Activated CD8-positive, alpha-beta memory T cell treated with anti-CD3 and anti-CD28 coated beads for 1 hour (primary cell): ENCODE measurements at places on chromosomes 7 and 10.

- DNase-seq: no peak
Observed at GRCh38 chr10:10587744-10588393, 429.8 kb upstream of the CELF2 start.

- no peak for DNase-seq
Observed at GRCh38 chr10:96324447-96324846, 20.2 kb downstream of the DNTT start.

GRCh38 chr10:86203162-86203905, 163.3 kb downstream of the GRID1 start:
- DNase-seq: no peak

DNA sequence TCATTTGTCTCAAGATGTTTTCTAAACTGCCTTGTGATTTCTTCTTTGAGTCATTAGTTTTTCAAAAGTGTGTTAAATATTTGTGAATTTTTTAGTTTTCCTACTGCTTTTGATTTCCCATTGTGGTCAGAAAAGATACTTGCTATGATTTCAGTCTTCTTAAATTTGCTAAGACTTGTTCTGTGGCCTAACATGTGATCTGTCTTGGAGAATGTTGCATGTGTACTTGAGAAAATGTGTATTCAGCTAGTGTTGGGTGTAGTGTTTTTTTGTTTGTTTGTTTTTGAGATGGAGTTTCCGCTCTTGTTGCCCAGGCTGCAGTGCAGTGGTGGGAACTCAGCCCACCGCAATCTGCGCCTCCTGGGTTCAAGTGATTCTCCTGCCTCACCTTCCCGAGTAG, 28.6 kb downstream of the BMPR1A start:
- no peak for DNase-seq

DNA sequence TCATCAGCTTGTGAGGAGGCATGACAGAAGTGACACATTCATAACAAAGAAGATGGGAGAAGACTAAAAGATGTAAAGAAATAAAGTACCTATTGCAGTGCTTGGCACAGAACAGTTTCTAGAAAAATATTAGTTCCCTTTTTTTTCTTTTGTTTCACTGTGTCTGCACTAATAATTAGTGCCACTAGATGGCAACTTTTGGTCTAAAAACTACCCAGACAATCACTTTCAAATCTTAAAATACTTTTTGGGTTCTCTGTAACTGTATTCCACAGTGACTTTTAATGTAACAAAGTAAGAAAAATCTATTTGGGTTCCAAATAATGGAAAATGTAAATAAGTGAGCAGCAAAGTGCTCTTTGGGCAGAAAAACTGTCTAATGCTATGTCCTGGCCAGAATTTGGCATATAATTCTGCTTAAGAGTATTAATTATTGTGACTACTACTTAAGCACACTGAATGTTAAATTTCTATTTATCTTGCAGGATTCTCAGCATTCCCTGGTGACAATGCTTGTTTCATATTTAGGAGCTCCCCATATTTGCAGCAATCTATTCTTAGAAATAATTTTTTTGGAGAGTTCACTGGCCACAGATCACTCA, 134.8 kb upstream of the KIF5B start:
- no peak for DNase-seq

GRCh38 chr10:14010101-14010558, 320.6 kb downstream of the FRMD4A start:
- no peak for DNase-seq

GRCh38 chr10:77630507-77630848, 7.1 kb downstream of the KCNMA1 start:
- DNase-seq: no peak

DNA sequence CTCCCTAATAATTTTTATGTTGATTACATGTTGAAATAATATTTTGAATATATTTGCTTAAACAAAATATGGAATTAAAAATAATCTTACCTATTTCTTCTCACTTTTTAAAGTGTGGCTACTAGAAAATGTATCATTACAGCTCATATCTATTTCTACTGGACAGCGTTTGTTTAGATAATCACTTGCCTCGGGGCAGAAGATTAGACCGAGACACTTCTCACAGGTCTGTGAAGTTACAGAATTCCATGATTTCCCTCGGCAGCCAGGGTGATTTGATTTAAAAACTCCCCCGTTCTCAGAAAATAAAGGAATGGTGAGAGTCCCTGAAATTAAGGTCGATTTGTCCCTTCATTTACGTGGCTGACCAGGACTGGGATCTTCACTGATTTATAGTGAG, 162.5 kb downstream of the DGKI start:
- DNase-seq: no peak

DNA sequence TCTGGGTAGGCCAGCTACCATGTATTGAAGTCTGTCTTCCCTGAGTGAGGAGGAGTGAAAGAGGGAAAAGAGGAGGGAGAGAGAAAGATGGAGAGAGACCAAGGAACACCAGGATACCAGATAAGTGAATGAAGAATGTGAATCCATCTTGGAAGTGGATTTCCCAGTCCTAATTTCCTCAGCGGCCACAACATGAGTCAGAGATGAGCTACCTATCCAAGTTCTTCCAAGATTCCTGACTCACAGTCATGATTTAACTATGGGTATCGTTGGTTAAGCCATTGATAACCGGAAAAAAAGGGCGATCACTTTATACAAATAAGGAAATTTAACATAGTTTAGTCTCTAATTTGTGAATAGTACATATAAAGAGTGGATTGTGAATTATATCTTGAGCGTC, 561.8 kb downstream of the ATRNL1 start:
- no peak for DNase-seq

DNA sequence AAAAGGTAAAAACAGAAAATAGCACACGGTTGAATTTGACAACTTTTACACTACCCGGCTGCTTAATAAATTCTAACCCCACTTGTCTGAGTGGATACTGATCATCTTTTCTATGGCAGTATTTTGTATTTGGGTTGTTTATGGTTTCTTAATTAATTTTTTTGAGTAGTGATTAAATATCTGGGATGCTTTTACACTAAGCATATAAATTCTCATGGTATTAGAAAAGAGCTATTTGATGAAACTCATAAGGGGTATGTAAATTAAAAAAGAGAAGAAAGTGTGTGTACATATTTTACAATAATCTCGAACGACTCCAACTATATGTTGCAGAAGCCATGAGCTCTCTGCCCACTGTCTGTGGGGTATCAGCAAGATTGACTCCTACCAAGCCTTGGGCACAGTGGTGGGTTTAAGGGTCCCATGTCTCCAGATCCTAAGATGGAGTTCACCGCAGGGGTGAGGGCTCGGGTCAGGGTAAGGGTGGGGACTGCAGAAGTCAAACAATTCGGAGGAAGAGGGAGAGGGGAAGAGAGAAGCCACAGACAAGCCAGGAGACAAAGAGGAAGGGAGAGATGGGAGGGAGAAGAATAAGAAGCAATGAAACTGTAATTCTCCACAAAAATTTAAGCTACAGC, 7.6 kb upstream of the HOXA13 start:
- no peak for DNase-seq

DNA sequence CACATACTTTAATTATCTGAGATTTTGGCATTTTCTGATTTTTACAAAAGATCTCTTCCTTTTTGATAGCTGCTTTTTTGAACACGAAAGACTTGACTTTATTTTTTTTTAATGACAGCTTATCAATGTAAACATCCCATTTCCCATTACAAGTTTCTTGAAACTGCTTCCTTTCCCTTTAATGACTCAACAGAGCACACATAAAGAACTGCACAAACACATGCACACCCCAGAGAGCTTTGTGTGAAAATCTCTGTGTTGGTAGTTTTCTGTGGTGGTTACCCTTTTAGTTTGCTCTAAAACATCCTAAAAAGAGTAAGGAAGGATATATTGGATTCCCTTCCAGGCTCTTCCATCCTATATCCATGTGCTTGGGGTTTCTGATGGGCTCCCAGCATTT, 125.1 kb upstream of the ZNF32 start:
- DNase-seq: no peak

GRCh38 chr7:153943861-153944260, 108.3 kb upstream of the DPP6 start:
- no peak for DNase-seq

GRCh38 chr7:156374335-156374734, 266.2 kb upstream of the RNF32 start:
- DNase-seq: no peak

DNA sequence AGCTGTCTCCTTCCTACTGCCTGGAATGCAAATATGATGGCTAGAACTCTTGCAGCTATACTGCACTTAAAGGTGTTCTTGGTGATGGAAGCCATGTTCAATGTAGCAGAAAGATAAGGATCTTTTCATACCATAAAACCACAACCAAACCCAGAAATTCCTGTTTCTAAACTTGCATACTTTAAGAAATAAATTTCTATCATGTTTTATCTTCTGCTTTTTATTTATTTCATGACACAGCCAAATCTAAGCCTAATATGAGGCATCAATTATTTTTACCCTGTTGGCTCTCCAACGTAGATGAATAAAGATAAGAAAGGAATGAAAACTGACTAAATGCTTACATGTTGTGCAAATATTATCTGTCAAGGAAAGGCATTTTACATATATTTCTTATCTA, 224.1 kb downstream of the DOCK4 start:
- DNase-seq: no peak

DNA sequence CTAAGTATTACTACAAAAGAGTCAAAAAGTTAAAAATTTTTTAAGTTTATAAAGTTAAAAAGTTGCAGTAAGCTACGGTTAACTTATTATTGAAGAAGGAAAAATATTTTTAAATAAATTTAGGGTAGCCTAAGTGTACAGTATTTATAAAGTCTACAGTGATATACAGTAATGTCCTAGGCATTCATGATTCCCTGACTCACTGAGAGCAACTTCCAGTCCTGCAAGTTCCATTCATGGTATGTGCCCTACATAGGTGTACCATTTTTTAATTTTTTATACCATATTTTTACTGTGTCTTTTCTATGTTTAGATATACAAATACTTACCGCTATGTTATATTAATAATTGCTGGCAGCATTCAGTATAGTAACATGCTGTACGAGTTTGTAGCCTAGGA, 92.3 kb downstream of the CTNNA3 start:
- DNase-seq: no peak

- no peak for DNase-seq
Observed at GRCh38 chr10:133616371-133617130, 10.0 kb downstream of the FRG2B start.

DNA sequence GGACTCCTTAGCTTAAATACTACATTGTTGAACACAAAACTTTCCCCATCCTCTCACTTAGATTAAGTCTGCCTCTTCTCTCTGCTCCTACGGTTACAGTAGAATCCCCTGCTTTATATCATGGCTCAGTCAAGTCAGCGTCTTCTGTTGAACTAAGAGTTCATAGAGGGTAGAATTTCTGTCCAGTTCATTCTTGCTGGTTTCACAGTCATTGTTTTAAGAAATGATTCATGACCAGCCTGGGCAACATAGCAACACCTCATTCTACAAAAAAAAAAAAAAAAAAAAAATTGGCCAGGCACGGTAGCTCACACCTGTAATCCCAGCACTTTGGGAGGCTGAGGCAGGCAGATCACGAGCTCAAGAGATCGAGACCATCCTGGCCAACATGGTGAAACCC, 3.7 kb upstream of the ZFYVE27 start:
- DNase-seq: no peak

DNA sequence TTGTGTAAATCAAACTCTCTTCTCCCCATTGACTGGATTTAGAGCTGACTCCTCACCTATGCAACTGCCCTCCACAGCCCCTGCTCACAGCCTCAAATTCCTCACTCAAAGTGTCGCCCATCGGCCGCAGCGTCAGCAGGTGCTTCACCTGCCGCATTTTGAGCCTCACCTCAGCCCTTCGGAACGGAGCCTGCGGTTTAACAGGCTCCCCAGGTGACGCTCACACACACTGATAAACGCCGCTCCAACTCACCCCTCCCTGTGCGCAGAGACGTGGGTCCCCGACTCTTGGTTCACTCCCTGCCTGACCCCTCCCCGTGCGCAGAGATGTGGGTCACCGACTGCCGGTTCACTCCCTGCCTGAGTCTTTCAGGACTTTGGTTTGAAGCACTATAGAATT, 57.1 kb downstream of the CARD11 start:
- no peak for DNase-seq

DNA sequence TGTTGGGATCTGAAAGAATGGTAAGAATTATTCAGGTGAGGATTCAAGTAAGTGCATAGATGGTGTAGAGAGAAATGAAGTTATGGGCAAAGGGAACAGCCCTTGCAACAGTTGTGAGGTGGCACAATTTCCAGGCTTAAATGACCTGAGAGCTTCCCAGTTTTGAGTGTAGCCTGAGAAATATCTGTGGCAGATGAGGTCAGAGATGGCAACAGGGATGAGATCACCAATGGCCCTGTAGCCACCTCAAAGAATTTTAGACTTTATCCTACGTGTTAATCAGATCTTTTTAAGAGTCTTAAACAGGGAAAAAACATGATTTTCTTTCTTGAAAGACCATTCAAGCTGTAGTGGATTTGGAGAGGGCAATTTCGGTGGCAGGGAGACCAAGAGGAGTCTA, 1.9 kb upstream of the NRF1 start:
- DNase-seq: no peak

DNA sequence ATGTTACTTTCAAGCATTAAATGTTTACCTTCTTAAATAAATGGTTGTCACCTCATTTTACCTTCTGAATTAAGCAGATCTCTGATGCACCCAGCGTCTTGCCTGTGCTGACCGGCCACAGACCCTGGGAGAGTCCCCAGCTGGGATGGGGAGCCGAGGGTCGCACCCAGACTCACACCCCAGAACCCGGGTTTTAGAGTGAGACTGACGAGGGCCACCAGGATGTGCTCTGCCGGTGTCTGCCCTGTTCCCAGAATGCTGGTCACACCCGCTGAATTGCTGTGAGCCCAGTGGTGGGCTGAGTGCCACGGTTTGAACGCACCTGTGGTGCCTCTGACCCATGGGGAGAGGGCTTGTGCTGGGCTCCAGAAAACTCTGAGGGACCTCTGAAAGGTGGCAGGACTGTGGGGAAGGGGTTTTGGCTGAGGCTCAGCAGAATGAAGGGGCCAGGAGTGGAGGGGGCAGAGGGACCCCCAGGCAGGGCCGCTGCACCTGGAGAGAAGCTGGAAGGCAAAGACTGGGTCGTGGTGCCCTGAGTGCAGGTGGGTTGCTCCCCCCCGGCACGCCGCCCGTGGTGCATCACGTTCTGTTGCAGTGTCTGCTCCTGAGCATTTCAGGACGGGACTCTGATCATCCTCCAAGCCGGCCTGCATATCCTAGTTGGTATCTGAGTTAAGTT, 39.2 kb downstream of the INPP5A start:
- no peak for DNase-seq

GRCh38 chr10:125080984-125081383, 79.4 kb downstream of the CTBP2 start:
- no peak for DNase-seq

GRCh38 chr10:88045096-88045495, 181.7 kb downstream of the PTEN start:
- no peak for DNase-seq

GRCh38 chr7:93337052-93337451, 104.9 kb downstream of the VPS50 start:
- no peak for DNase-seq

- no peak for DNase-seq
Observed at GRCh38 chr10:84201244-84201606, 6.9 kb downstream of the CDHR1 start.

- DNase-seq: no peak
Observed at GRCh38 chr7:43141091-43141490, 28.6 kb downstream of the HECW1 start.

GRCh38 chr7:36155811-36156361, 2.8 kb downstream of the EEPD1 start:
- no peak for DNase-seq
